GM06990 (cell line): ENCODE measurements at places on chromosomes 7 and 10.

DNA sequence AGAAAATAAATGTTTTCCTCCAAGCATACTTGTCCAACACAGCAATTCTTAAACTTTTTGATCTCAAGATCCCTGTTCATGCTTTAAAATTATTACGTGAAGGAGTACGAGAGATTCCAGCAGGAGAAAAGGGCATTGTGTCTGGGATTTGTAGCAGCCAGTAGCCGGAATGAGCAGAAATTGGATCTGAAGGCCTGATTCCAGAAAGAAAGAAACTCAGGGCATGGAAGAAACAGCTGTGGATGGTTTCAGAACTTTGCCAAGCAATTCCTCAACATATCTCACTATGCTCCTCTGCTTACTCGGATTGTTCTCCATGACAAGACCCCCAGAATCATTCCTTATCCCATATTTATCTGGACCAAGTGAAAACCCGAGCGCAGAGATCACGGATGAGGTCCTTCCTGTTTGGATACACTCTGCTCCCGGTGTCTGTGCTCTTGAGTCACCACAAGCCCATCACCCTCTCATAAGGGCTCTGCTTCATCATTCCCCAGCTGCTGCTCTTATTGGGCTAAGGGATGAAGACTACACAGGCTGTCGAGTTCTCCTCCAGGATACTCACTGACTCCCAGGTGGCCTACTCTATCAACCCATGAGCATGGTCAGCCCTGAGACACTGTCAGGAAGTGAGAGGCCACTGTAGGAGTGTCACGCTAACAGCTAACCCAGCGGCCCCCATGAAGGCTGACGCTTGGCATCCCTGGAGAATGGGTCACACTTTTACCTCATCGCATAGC, 121.0 kb upstream of the LANCL2 start:
- DNase-seq = no peak

- DNase-seq = peak; percentile 73
Measured at GRCh38 chr10:101067356-101068083, 5.7 kb downstream of the KAZALD1 start.

DNA sequence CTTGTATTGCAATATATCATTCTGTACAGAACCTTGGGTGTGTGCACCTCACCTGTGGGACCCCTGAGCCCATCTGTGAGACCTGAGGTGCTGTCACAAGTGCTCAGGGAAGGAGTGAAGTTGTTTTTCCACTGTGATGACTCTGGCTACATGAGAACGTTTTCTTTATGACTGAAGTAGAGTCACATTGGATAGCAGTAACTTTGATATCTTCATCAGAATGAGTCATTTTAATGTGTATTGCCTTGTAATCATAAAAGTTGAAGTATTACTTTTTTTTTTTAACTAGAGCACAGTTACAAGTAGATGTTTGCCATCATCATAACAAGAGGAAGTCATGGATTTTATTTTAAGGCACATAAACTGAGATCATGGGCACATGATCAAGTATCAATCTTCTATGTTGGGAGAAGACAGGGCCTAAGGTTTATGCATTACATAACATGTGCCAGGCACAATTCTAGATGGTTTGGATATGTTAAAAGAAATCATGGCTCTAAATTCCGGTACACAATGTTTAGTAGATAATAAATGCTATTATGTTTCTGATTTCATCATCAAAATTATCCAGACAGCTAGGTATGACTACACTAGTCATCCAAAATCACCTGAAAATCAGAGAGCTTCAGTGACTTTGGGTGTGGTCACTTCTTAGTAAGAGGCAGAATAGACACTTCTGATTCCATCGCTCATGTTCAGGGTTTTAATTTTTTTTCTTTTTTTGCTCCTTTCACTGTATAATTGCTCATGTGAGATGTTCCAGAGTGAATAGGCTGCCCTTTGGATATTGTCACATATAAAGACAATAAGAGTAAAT, 82.7 kb upstream of the KLF6 start:
- DNase-seq = no peak

- peak; percentile 37 for DNase-seq
Measured at GRCh38 chr7:20021831-20022230, 195.4 kb downstream of the MACC1 start.

- DNase-seq = no peak
Measured at GRCh38 chr7:114835303-114835702, 86.6 kb upstream of the MDFIC start.

GRCh38 chr10:131784363-131785120, 116.3 kb upstream of the PPP2R2D start:
- DNase-seq = no peak

GRCh38 chr7:41046221-41046761, 656.6 kb downstream of the INHBA start:
- no peak for DNase-seq
